ENCODE measurements at places on chromosomes 7 and 10. TPM values are rescaled to one million over a fixed set of nuclear protein-coding genes. Genes with fewer than 3 reads are reported as not detected.

DNA sequence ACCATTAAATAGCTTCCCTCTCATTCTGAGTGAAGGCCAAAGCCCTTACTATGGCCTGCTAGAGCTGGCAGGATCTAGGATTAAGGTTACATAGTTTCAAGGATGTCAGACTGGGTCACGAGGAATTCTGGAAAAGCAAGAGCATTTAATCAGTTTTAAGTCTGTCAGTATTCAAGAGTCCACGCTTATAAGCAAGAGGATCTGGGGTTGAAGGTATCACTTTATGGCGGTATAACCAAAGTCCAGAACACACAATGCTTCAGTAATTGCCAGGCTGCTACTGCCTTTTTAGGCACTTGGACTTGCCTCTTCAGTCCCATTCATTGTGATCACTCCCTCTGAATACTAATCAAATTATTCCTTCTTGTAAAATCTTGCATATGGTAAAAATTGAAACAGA, 101.0 kb downstream of the HBP1 start:
- ATAC-seq = no peak

DNA sequence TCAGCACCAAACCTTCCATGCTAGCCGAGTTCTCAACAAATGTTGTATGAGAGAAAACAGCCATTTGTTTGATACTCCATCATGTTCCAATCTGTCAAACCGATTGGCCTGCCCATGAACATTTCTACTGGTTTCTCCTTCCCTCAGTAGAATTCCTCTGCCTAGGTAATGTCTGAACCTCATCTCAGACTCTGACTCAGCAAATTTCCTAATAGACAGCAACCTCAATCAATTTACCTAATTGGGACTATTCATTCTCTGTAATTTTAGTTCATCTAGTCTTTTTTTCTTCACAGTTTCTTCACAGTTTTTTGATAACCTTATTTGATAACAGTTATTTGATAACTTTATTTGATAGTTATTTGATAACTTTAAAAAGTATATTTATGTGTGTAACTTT, 585.1 kb downstream of the DNAJB9 start:
- no peak for ATAC-seq

DNA sequence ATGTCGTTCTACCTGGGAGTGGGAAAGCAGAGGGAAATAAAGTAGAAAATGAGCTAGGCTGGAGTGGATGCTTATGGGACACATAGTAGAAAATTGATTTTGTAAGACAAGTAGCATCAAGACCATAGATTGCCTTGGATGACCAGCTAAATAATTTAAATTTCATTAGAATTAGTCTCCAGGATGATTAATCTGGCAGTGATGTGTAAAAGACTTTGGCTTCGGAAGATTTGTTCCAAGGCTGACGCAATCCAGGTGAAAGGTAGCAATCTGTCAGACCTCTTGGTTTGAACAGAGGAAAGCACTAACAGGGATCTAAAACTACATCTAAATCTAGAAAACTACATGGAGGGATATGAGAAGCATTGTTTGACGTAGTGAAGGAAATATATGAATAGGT, 236.5 kb downstream of the ARL4A start:
- no peak for ATAC-seq

DNA sequence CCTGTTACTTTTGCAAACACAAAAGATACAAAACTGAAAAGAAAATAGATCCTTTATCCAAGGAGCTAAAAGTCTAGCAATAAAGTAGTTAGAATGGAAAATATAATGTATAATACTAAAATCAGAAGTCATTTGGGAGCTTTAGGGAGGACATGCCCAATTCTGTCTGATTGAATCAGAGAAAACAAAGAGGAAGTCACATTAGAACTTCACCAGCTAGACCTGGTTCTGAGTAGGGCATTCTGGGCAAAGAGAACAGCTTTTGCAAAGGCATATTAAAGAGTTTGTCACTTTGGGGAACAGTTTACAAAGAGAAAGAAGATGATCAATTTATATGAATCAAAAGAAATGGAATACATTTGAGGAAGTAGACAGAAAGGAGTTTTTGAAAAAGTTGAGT, 107.0 kb upstream of the PRSS1 start:
- no peak for ATAC-seq

Gene CISD1
- total RNA-seq = 39.9 TPM

Gene NAT16
- total RNA-seq = not detected

Gene HABP2
- total RNA-seq = not detected

Gene STAG3
- total RNA-seq = 7.8 TPM
